ENCODE measurements at places on chromosomes 3 and 15. TPM values are rescaled to one million over a fixed set of nuclear protein-coding genes. Genes with fewer than 3 reads are reported as not detected.

The C3orf62 gene
- total RNA-seq: 6.7 TPM

The SNX4 gene
- 33.1 TPM for total RNA-seq

DNA sequence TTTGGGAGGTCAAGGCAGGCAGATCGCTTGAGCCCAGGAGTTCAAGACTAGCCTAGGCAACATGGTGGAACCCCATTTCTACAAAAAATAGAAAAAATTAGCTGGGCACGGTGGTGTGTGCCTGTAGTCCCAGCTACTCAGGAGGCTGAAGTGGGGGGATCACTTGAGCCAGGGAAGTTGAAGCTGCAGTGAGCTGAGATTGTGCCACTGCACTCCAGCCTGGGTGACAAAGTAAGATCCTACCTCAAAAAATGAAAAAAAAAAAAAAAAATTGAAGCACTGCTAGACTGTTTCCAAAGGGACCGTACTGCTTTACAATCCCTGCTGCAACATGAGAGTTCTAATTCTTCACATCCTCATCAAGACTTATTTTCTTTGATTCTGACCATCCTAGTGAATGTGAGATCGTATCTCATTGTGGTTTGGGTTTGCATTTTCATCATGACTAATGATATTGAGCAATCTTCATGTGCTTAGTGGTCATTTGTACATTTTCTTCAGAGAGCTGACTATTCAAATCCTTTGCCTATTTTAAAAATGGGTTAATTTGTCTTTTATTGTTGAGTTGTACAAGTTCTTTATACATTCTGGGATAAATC lies 10.8 kb downstream of the CMTM8 start:
- H3K27me3 ChIP-seq: no peaks in the 10 kb centered on the region
- H3K4me3 ChIP-seq: no peak overlapping the region
- DNase-seq: no peak
- no peak overlapping the region for H3K27ac ChIP-seq
- H3K4me1 ChIP-seq: peaks cover 16% of the 10 kb centered on the region
- no peaks in the 10 kb centered on the region for H3K36me3 ChIP-seq

DNA sequence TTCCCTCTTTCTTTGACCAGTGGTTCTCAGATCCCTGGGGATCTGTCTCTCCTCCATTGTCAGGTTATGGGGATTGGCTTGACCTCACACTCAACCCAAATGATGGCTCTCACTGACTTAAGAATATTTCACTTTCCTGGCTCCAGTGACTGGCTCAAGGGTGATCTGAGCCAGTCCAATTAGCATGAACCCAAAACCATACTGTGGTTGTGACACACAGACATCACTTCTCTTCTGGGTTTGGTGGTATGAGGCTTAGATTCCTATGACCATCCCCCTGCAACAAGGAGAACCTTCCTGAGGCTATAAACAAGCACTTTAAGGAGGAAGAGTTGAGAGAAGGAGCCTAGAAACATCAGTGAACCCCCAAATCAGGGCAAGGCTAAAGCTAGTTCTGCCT lies 85.8 kb downstream of the KCNAB1 start:
- no peak overlapping the region for H3K4me3 ChIP-seq
- no peak overlapping the region for H3K27ac ChIP-seq
- no peaks in the 10 kb centered on the region for H3K36me3 ChIP-seq
- peaks cover 36% of the 10 kb centered on the region for H3K27me3 ChIP-seq
- no peak for DNase-seq

All from Calu3 (cell line).